Brain (organoid and tissue), 16 donors: ENCODE measurements at places on chromosomes 2 and 18.

- no peak for DNase-seq
Observed at GRCh38 chr2:28868611-28869010, 1.5 kb downstream of the TRMT61B start.

GRCh38 chr18:5998907-5999306 is 103.6 kb upstream of the TMEM200C start:
- no peak for DNase-seq

- DNase-seq: no peak
Observed at GRCh38 chr2:110848519-110849030, 116.2 kb downstream of the ACOXL start.

- no peak for DNase-seq
Observed at GRCh38 chr2:233063269-233063975, 3.3 kb downstream of the INPP5D start.

- DNase-seq: no peak
Observed at GRCh38 chr2:189797902-189798301, 13.7 kb downstream of the PMS1 start.

GRCh38 chr2:3637692-3638455 is 20.1 kb upstream of the ALLC start:
- DNase-seq: no peak

- no peak for DNase-seq
Observed at GRCh38 chr2:112153179-112153490, 14.9 kb downstream of the FBLN7 start.

GRCh38 chr18:13562494-13563029 is 163.8 kb downstream of the FAM210A start:
- no peak for DNase-seq

GRCh38 chr18:46220116-46220515 is 115.9 kb downstream of the HAUS1 start:
- no peak for DNase-seq

GRCh38 chr18:48929941-48930713 is 20.6 kb downstream of the SMAD7 start:
- no peak for DNase-seq

- DNase-seq: no peak
Observed at GRCh38 chr2:73238976-73239375, 4.9 kb downstream of the CCT7 start.

DNA sequence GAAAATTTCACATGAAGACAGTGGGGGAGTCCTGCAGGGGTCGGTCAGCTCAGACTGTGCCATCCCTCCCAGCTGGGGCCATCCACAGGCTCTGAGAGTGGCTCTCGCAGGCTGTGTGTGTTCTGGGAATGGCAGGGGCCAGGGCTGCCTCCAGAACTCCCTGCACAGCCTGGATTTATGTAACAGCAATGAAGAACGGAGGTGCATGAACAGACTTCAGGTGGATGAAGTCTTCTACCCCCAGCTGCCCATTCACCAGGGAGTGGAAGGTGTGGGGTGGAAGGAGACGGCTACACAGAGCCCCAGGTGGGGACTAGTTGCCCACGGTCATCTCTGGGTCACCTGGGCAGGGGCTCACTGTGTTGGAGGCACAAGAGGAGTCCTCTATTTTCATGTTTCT is 56.1 kb upstream of the HDAC4 start:
- no peak for DNase-seq

GRCh38 chr18:64179556-64180080 is 30.7 kb upstream of the LINC00305 start:
- DNase-seq: no peak

GRCh38 chr2:65377556-65378192 is 54.7 kb downstream of the SPRED2 start:
- DNase-seq: no peak

DNA sequence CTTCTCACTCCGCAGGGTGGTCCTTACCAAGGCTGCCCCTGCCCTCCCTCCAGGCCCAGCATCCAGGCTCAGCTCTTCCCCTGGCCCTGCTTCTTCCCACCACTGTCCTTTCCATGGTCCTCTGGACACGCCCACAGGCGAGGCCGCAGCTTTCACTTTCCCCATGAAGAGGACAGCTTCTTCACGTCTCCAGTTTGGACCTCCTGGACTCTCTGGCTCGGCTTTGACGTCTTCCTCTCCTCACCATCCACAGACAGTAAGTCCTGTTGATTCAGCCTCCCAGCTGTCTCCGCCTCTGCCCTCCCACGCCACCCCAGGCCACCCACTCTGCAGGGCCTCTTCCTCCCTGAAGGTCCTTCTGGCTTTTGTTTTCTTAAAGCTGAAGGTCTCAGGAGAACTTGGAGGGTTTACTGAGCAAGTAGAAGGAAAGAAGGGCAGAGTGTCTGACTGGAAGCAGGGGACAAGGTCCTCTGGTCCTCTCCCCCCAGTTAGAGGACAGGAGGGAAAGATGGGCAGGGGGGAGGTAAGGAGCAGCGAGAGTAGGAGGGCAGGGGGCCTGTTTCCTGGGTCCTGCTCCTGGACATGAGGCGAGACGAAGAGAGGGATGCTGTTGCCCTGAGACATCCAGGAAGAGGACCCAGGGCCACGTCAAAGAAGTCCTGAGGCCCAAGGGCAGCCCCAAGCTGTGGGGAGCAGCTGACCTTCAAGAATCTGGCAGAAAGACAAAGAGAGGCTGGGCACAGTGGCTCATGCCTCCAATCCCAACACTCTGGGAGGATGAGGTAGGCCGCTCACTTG is 24.7 kb upstream of the NMUR1 start:
- DNase-seq: no peak
